ENCODE measurements at places on chromosomes 12 and 14. TPM values are rescaled to one million over a fixed set of nuclear protein-coding genes. Genes with fewer than 3 reads are reported as not detected.

The FGD6 gene
- 18.7 TPM for total RNA-seq

The GPRC5A gene
- total RNA-seq, result 454 TPM

The ANO4 gene
- total RNA-seq, result not detected

The SIX6 gene
- total RNA-seq, result not detected

The ACRBP gene
- total RNA-seq, result 0.24 TPM

The FLVCR2 gene
- total RNA-seq, result 2.3 TPM

The TSPAN8 gene
- 0.15 TPM for total RNA-seq

The C12orf56 gene
- 0.14 TPM for total RNA-seq

The CHST11 gene
- total RNA-seq, result 35.7 TPM

The TAPBPL gene
- 4.0 TPM for total RNA-seq

The SIX4 gene
- 2.1 TPM for total RNA-seq

The SDR9C7 gene
- not detected for total RNA-seq

The P2RX2 gene
- not detected for total RNA-seq

The C1R gene
- total RNA-seq, result 29.7 TPM

The RPL10L gene
- total RNA-seq, result not detected

The MGAT4C gene
- total RNA-seq, result 0.09 TPM

The UTP20 gene
- total RNA-seq, result 16.4 TPM

The DHRS7 gene
- total RNA-seq, result 79.3 TPM

The SERPINA3 gene
- total RNA-seq, result 5.7 TPM

The SENP1 gene
- 12.8 TPM for total RNA-seq

The METAP2 gene
- total RNA-seq, result 129 TPM

The MRPS35 gene
- 96.3 TPM for total RNA-seq

The LRTM2 gene
- total RNA-seq, result not detected

The MED13L gene
- 25.2 TPM for total RNA-seq

The PHC1 gene
- total RNA-seq, result 8.9 TPM

The MUCL1 gene
- not detected for total RNA-seq

The KRT6A gene
- 0.27 TPM for total RNA-seq

The TMTC1 gene
- 0.06 TPM for total RNA-seq

The TAS2R9 gene
- not detected for total RNA-seq

The MYF5 gene
- total RNA-seq, result not detected

The OR4E2 gene
- total RNA-seq, result not detected

The PPM1A gene
- 37.2 TPM for total RNA-seq

The BRMS1L gene
- total RNA-seq, result 10.8 TPM

The NINJ2 gene
- total RNA-seq, result not detected

The SRRM4 gene
- not detected for total RNA-seq

The CMTM5 gene
- total RNA-seq, result not detected

The B3GNT4 gene
- 0.63 TPM for total RNA-seq

The CCDC88C gene
- 6.2 TPM for total RNA-seq
